Neural progenitor cell (in vitro differentiated cells): ENCODE measurements at places on chromosomes 7 and 10. TPM values are rescaled to one million over a fixed set of nuclear protein-coding genes. Genes with fewer than 3 reads are reported as not detected.

The CALML5 gene
- total RNA-seq, result not detected in 2 replicates

The GDF2 gene
- 0.19 TPM in 1 of 2 replicates, not detected in the other for total RNA-seq

The GCK gene
- total RNA-seq, result 0.15 TPM in 1 of 2 replicates, not detected in the other

The TSPAN33 gene
- 34.5 and 52.7 TPM in 2 replicates for total RNA-seq

The PAX4 gene
- not detected in 2 replicates for total RNA-seq

The TECTB gene
- not detected in 2 replicates for total RNA-seq

The COA1 gene
- total RNA-seq, result 171 and 192 TPM in 2 replicates

The NPC1L1 gene
- 0.09 TPM in 1 of 2 replicates, not detected in the other for total RNA-seq

The SLC25A40 gene
- total RNA-seq, result 21.9 and 57.3 TPM in 2 replicates

The OR2A12 gene
- total RNA-seq, result not detected in 2 replicates

The PNLIPRP1 gene
- total RNA-seq, result not detected in 2 replicates

The MMP21 gene
- total RNA-seq, result not detected in 2 replicates

The GRID1 gene
- 0.31 TPM in 1 of 2 replicates, not detected in the other for total RNA-seq

The MRLN gene
- total RNA-seq, result not detected in 2 replicates

The CLEC5A gene
- not detected in 2 replicates for total RNA-seq

The ZNF736 gene
- total RNA-seq, result not detected in 2 replicates

The PNLIP gene
- not detected in 2 replicates for total RNA-seq

The ACSL5 gene
- total RNA-seq, result not detected in 2 replicates

The NANOS1 gene
- total RNA-seq, result 10.2 and 12.4 TPM in 2 replicates

The PRKCQ gene
- total RNA-seq, result 3.5 TPM in 2 replicates

The LIPN gene
- not detected in 2 replicates for total RNA-seq

The UTF1 gene
- total RNA-seq, result not detected in 2 replicates

The PRKG1 gene
- 22.7 and 26.4 TPM in 2 replicates for total RNA-seq

The SAP25 gene
- 1.5 TPM in 1 of 2 replicates, not detected in the other for total RNA-seq

The ENTPD1 gene
- total RNA-seq, result 0.46 and 1.6 TPM in 2 replicates

The SPDYE6 gene
- not detected in 2 replicates for total RNA-seq

The SPAM1 gene
- total RNA-seq, result not detected in 2 replicates

The TSPAN15 gene
- 6.8 and 8.7 TPM in 2 replicates for total RNA-seq
